ENCODE measurements at places on chromosomes 2 and 18. TPM values are rescaled to one million over a fixed set of nuclear protein-coding genes. Genes with fewer than 3 reads are reported as not detected.

The CAPG gene
- 8.4 TPM for total RNA-seq

DNA sequence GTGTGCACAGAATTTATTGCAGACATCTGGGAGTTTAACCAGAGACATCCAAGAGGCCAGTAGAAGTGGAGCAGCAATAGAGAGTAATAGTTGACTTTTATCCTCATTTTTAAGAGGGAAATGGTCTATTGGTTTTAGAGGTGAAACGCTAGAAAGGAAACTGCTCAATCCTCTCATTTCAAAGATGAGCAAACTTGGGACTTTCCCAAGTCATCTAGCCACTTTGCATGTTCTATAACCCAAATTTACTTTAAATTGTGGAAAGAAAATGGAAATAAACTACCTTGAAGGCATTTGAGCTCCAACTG, 601.7 kb downstream of the ARHGAP15 start:
- DNase-seq, result no peak

- DNase-seq, result no peak
These were observed 127.4 kb downstream of the DPP4 start for GRCh38 chr2:161946489-161947107.

DNA sequence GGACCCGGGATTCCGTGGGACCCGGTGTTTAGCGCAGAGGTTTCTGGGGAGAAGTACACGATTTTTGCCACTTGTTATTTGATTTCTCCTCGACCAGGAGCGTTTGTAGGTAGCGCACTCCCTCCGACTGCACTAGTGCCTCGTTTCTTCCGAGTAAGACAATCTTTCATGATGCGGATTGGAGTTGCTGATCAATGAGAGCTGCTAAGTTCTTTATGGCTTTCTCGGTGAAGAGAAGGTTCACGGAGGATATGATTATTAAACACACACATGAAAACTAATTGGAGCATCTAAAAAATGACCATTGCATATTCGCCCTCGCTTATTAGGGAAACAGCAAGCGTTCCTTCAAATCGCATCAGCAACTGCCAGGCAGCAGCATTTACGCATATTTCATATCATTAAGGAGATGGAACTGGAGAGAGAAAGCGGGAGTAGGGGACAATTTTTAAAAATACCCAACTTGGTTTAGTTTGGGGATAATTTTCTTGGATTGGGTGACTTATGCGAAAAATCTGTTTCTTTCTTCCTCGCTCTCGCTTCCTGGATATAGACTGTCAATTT, 616 bp downstream of the EML6 start:
- DNase-seq, result no peak

DNA sequence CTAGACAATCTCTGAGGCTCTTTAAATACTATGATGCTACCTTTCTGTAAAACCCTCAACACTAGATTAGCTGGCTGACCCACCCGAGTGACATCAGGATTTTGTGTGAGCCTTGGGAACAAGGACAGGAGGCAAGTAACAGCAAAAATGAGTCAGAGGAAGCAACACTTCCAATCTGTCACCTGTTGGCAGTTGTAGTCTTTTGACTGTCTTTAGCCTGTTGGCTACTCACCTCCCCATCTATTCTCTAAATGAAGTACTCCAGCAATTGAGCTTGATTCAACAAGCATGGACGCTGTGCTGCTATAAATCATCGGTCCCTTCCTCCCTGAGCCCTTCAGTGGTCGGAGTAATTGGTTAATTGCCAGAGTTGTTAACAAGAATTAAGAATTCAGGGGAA, 898.7 kb downstream of the BCL11A start:
- DNase-seq, result no peak

- DNase-seq, result no peak
These were observed 21.6 kb downstream of the STON1 start for GRCh38 chr2:48551548-48551947.

DNA sequence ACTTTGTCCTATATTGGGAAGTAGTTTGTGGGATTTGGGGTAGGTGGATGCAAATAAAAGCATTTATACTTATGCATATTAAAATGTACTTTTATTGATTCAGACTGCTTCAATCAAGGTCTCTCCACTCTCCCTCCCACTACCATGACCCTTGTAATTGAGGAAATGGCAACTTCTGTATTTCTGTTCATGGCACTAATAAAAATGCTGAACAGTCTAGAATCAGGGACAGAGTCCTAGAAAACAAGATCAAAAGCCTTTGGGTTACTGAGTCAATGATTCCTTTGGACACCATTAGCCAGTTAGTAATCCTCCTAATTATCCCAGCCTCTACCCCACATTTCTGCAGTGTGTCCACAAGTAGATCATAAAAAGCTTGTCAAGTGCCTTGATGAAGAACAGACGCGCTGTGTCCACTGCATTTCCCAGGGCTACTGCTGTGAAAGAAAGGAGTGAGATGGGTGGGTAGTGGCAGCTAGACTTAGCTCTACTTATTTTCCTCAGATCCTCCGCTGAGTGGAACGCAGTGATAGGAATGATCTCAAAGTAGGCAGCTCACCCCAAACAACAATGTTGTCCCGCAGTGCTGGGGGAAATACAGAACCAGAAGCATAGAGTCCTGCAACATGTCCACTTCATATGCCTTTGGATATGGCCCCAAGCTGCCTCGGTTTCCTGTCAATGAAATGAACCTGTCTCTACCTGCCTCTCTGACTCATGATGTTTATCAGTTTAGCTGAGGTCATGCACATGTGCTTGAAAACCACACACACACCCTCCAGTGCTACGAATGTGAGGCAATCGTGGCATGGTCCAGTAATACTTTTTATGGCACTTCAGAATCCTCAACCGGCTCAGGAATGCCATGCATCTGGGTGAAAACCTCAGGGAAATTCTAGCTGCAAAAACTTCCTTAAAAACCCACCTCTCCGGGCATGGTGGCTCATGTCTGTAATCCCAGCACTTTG, 115.5 kb downstream of the COL6A3 start:
- no peak for DNase-seq

DNA sequence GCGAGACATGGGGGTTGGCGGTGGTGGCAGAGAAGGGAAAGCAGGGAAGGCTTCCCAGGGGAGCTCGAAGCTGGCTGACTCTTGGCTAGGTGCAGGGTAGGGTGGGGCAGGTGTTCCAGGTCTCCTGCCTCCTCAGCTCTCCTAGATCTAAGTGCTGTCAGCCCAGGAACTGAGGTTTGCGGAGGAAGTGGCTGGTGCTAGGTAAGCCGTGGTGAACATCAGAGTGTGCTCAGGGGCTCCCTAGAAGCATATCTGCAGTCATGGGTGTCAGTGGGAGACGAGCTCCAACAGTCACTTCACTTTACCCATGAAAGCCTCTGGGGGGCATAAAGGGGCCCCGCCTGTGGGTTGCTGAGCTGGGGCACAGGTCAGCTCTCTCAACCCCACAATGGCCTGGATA, 34.1 kb downstream of the ARHGEF4 start:
- DNase-seq, result no peak
